ENCODE measurements at places on chromosomes 12 and 14. TPM values are rescaled to one million over a fixed set of nuclear protein-coding genes. Genes with fewer than 3 reads are reported as not detected.

DNA sequence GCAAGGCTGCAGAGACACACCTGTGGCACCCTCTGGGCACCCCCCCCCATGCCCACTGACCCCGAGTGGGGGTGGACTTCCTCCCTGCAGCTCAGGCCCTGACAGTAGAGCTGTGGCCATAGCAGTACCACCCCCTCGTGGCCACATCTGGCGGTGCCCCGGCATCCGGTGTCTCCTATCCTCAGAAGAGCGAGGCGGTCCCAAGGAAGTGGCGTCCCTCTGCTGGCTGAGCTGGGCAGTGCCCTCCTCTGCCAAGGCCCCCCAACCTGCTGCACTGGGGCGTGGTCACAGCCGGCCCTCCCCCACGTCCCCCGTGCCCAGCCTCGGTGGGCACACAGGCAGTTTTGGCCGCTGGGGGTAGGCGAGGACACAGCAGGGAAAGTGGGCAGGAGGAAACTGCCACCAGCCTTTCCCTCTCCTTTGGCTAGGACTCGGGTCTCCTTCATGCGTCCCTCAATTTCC, 6.0 kb upstream of the SLC6A12 start:
- DNase-seq: peak; percentile 67

SERPINA4 gene
- not detected for polyA plus RNA-seq

OR4N2 gene
- polyA plus RNA-seq: not detected

DNA sequence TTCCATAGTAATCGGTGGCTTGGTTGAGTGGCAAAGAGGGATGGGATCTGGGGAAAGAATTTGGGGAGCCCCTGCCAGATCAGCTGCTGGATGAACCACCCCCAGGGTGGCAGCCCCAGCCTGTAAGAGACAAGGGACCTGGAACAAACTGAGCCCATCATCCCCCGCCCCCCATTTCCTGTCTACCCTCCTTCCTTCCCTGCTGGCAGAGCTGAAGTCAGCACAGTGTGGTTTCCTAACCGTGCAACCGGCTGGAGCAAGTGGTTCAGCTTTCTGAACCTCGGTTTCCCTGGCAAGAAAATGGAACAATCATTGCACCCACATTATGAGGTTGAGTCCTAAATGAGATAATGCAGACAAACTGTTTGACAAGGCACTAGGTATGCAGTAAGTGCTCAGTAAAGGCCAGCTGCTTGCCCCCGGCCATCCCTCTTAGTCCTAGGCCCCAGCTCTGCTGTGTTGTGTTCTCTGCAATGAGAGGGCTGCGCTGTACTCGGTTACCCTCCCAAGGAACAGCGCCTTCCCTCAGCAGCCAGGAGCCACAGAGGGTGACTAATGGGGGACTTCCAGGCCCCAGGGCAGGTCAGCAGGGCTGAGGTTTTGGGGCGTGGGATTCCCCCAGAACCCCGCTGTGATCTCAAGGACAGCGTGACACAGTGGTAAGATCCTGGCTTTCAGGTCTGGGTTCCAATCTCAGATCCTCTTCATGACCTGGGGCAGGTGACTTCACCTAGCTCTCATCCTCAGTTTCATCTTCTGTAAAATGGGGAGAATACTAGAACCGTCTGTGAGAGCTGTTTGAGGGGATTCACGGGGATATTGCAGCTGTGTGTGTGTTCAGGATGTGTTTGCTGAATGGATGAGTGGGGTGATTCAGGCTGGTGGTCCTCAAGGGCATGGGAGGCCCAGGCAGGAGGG, 16.5 kb downstream of the SELPLG start:
- DNase-seq: no peak

- no peak for DNase-seq
Measured at GRCh38 chr12:6736754-6737153, 12.9 kb downstream of the COPS7A start.

ASB2 gene
- polyA plus RNA-seq: 19.6 TPM

DNA sequence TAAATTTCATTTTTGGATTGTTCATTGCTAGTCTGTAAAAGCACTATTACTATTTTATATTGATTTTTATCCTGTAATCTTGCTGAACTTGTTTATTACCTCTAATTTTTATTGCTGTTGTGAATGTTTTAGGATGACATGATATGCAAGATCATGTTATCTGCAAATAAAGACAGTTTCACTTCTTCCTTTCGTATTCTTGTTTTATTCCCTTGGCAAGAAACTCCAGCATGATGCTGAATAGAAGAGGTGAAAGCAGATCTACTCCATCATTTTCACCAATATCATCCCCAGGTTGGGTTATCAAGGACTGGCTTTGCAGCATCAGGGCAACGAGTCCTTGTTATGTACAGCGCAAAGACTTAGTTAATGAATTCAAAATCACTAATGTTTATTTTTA, 2.7 kb upstream of the CLECL1 start:
- no peak for DNase-seq

- DNase-seq: peak; percentile 64
Measured at GRCh38 chr12:31324116-31324844, 1.7 kb downstream of the SINHCAF start.

LBHD2 gene
- polyA plus RNA-seq: 0.19 TPM

- no peak for DNase-seq
Measured at GRCh38 chr12:726281-727140, 25.9 kb upstream of the WNK1 start.

DNA sequence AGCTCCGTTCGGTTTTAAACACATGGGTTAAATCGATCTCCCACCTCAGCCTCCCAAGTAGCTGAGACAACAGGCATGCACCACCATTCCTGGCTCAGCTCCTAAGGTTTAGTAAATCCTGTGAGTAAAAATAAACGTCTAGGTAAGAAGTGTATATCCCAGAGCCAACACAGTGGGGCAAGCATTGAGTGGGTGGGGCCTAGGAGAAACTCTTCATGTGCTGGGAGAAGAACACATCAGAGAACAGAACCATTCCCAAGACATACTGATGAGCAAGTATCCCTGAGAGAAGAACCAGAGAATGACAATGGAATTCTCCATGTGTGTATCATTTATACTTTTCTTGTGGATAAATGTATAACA, 86.3 kb downstream of the SEC23A start:
- no peak for DNase-seq

DNA sequence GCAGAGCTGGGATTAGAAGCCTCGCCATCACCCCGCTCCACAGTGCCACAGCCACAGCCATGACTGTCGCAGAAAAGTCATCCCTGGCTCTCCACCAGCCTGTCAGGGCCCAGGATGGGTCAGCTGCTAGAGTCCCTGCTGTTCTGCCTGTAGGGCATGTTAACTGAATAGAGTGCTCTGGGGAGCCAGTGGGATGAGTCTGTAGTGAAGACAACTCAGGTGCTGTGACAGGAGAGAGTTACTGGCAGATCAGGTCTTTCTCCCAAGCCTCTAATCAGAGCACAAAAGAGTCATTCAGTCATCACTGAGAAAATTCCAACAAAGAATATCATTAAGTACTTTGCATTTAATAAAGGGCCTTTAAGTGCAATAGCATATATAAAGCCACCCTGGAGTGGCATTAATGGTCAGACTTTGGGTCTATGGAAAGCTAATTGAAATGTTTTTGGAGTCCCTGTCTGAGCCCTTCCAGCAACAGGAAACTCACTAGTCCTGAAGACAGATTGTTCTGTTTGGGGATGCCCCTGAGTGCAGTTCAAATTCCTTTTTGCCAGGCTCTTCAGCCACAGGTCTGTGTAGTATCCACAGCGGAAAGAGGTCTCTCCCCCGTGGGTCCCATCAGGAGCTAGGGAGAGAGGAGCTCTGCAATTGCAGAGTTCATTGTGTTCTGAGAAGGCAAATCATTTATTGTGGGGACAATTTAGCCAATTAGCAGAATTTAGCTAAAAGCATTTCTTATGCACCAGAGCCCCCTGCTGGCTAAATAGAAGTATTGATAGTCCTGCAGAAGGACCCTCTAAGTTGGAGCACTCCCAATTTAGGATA, 45.2 kb upstream of the C14orf132 start:
- DNase-seq: peak; percentile 16

DNA sequence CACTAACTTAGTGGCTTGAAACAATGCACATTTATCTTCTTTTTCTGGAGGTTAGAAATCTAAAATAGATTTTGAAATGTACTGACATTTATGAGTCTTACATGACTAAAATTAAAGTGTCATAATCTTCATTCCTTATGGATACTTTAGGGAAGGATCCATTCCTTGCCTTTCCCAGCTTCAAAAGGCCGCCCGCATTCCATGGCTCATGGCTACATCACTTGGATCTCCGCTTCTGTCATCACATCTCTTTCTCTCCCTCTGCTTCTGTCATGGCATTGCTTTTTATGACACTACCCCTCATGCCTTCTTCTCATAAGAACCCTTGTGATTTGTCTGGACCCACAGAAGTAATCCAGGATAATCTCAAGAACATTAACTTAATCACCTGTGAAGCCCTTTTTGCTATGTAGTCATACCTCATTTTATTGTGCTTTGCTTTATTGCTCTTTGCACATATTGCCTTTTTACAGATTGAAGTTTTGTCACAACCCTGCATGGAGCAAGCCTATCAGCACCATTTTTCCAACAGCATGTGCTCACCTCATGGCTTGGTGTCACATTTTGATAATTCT, 66.5 kb downstream of the GARIN6 start:
- DNase-seq: no peak

ABCC9 gene
- polyA plus RNA-seq: 8.7 TPM

DNA sequence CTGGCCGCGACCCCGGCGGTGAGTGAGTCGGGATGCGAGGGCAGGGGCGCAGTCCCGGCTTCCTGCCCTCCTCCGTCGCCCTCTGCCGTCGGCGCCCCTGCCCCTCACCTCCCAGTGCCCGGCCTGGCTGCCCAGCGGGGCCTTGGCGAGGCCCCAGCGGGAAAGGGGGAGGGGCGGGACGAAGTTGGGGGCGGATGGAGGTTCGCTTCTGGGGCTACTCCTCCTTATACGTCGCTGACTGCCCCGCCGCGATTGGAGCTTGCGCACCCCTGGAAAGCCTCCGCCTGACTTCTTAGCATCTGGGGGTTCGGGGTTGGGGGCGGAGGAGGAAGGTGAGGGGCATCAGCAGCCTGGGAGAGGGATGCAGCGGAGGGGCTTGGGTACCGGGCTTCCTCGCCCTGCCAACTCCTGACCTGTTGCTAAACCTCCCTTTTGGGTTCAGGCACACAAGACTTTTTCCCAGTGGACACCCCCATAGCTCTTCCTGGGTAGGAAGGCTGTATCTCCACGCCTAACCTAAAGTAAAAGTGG, 406 bp downstream of the TMEM263 start:
- peak; percentile 68 for DNase-seq
